ENCODE measurements at places on chromosomes 1 and 21. TPM values are rescaled to one million over a fixed set of nuclear protein-coding genes. Genes with fewer than 3 reads are reported as not detected.

AKT3 gene
- 15.0 TPM for total RNA-seq

CTTNBP2NL gene
- 15.3 TPM for total RNA-seq

DNA sequence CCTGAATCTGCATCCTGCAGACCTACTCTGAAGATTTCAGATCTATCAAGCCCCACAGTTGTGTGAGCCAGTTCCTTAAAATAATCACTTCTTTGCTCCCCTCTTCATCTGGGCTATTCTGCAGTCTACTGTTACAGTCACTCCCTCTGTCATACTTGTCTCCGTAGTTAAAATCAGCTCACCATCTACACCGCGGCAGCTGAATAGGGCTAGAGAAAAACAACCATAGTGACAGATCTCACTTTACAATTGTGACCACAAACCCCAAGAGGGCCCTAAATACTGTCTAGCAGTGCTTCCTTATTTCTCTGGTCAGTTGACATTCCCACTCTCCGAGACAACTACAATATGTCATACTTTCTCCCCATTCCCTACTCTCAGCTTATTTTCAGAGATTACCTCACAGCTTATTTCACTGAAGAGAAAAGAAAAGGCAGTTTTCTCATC, 12.9 kb downstream of the DESI2 start:
- no peak for DNase-seq

GRCh38 chr1:26160527-26161414, 1.9 kb downstream of the FAM110D start:
- peak; percentile 76 for DNase-seq

Data from H7 (cell line).